ENCODE measurements at places on chromosomes 4 and X.

GRCh38 chr4:76950052-76950955 lies 752 bp downstream of the SEPTIN11 start:
- no peak for DNase-seq

DNA sequence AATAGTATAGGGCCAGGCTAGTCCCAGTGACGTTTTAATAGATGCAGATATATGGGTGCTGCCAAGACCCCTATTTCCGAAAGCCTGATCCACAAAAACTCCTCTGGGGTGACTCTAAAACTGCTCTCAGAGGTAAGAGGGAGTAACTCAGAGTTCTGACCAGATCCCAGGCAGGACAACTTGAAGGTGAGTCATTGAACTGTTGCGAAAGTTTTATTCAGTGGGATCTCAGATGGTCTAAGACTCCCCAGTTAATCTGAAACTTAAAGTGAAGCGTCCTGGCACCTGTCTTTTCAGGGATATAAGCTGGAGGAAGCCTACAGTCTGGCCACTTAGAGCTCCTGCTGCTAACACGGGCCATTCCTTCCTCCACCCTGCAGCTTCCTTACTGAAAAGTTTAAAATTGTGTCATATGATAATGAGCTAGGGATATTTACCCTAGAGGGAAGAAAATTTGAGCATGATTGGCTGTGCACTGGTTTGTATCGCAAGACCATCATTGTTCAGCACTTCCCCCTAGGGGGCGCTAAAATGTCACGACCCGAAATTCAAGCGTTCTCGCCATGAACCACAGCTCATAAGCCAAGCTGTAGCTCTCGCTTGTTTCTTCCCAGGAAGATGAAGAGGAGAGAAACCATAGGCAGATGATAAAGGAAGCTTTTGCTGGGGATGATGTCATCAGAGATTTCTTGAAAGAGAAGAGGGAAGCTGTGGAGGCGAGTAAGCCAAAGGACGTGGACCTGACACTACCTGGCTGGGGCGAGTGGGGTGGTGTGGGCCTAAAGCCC lies 19.5 kb downstream of the UTP14A start:
- no peak for DNase-seq

GRCh38 chr4:20506827-20507226 lies 193.4 kb upstream of the PACRGL start:
- no peak for DNase-seq

DNA sequence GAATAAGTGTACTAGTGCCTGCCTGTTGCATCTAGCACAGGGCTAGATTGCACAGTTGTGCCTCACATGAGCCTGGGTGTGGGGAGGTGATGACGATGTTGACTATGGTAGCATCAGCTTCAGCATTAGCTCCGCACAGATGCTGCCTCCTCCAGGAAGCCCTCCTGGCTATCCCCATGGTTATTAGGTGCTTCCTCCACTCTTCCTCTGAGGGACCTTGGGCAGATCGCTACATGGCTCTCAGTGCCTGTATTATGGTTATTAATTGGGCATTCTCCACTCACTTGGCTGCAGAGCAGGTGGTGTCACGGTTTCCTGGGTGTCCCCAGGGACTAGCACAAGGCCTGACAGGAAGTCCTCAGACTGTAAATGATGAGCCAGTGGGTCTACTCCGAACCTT lies 325.6 kb downstream of the ARHGAP10 start:
- no peak for DNase-seq

DNA sequence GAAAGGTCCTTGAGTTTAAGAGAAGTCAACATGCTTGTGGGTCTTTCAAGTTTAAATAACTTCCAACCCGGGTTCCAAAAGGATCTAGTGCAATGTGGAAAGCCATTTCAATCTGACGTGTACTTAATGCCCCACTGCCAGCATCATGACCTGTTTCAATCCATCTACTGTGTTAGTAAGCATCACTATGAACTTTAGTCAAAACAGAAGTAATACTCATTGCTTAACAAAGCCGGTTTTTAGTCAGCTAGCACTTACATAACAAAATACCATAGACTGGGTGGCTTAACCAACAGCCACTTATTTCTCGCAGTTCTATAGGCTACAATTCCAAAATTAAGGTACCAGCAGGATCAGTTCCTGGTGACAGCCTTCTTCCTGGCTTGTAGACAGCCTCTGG lies 677.5 kb downstream of the DMD start:
- DNase-seq = no peak

DNA sequence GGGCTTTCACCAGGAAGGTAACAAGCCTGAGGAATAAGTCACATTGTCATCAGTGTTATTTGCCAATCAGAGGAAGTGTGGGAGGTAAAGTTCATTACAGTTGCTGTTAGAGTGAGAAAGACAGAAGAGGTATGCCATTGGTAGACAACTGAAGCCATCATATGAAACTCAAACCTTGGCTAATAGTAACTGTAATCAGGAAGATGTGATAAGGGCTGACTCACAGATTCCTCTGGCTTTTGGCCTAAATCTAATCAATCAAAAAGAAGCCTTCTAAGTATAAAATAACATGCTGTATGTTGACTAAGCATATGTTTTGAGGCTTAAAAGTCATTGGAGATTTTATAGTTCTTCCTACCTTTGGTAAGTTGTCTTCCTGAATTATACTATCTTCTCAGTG lies 242.8 kb downstream of the PCDH7 start:
- no peak for DNase-seq
